Hindlimb muscle (tissue), 1 donor: ENCODE measurements at places on chromosomes 5 and 9.

GRCh38 chr5:82639393-82640144, 361.4 kb upstream of the RPS23 start:
- DNase-seq, result no peak

DNA sequence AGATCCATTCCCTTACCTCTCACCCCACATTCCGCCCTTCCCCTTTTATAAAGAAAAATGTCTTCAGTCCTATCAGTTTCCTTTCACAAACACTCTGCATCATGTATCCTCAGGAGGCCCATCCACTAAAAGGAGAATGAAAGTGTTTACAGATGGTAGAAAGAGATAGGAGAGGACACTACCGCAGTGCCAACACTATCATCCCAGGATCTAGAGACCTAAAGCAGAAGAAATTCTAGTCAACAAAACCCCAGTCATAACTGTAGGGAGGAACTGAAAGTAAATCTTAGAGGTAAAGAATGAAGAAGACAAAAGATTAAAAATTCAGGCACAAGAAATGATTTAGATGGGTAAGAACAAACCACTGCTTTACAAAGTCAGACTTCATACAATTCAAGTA, 114.1 kb downstream of the MLLT3 start:
- DNase-seq, result no peak

DNA sequence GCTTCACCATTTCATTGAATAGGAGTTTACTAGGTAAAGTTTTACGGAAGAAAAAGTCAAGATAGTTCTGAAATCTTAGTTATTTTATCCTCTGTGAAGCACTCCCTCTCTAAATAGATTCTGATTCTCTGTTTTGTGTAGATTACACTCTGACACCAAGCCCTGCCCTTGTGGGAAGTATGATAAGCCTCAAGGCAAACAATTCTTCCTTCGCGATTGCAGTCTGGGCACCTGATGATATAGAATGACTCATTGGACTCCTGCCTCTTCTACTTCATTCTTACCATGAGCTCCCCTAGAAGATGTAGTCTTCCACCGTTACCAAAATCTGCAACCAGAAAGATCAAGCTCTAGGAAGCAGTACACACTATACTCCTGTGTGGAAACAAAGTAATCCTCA, 626.9 kb upstream of the PTGER4 start:
- DNase-seq, result no peak

DNA sequence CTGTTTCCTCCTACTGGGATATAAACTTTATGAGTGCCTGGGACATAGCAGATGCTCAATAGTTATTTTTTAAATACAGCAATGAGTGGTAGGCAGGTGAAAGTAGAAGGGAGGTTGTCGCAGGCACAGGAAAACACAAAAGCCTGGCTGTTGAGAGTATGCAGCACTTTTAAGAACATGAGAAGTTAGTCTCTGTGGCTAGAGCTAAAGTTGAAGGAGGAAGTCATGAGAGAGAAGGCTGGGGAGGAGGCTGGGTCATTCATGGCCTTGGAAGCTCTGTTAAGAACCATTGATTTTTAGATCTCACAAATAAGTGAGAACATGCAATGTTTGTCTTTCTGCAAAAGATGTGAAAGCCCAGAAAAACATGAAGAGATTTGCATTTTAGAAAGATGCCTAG, 126.7 kb downstream of the PRKACG start:
- DNase-seq, result no peak

DNA sequence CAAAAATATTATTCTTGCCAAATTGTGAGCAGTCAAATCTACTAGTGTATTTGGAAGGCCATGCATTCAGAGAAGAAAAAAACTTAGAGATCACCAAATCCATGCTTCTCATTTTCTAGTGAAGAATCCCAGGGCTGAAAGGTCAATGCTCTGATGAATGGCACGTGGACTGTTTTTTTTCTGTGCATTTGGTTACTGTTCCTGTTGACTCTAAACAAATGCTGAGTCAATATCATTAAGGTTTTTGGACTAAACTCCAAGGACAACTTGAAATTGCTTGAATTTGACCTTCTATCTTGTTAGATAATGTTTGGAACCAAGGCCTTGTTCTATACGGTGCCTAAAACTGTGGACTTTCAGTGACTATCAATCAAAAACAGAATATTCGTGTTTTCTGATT, 142.2 kb downstream of the OSTF1 start:
- no peak for DNase-seq

GRCh38 chr5:26009742-26010141, 1028.6 kb downstream of the CDH9 start:
- peak; percentile 7 for DNase-seq

GRCh38 chr5:132737982-132738681, 786 bp upstream of the KIF3A start:
- no peak for DNase-seq

DNA sequence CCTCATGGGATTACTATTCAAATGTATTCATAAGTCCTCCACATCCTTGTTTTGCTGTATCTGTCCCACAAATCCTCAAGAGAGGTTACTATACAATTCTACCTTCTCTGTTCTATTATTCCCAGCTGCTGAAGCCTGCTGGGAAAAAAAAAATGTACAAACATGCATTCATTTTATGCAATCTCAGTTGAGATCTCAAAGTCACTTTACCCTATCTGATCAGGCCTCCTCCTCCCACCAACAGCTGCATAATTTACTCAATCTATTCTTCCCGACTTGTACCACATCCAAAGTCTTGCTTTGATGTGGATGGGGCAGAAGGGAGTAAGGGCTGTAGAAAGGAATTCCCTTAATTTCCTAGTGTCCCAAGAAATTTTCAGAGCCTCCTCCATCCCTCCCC, 28.6 kb downstream of the PSIP1 start:
- no peak for DNase-seq

GRCh38 chr9:81268048-81268447, 421.3 kb downstream of the TLE1 start:
- no peak for DNase-seq

DNA sequence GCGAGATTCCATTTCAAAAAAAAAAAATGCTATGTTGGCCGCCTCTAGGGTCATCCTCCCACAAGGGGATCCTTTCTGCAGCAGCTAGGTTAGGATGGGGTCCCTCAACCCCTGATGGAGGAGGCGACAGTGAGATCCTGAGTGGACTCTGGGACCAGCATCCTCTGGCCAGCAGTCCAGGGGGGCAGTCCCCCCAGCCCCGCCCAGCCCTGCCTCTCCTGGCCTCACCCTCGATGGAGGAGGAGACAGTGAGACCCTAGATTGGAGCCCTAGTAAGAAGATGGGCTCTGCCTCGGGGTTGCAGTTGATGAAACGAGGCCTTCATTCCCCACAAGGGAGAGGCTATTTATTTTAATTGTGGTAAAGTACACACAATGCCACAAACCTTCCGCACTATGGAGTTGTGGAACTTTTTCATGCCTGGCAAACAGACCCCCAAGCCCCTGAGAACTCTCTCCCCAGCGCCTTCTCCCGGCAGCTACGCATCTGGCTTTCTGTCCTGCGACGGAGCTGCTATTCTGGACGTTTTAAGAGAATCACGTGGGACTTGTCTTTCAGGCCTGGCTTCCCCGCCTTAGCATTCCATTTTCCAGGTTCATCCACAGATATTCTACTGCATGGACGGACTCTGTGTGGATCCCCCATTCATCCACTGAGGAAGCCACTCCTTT, 15.8 kb downstream of the VAV2 start:
- DNase-seq, result no peak

DNA sequence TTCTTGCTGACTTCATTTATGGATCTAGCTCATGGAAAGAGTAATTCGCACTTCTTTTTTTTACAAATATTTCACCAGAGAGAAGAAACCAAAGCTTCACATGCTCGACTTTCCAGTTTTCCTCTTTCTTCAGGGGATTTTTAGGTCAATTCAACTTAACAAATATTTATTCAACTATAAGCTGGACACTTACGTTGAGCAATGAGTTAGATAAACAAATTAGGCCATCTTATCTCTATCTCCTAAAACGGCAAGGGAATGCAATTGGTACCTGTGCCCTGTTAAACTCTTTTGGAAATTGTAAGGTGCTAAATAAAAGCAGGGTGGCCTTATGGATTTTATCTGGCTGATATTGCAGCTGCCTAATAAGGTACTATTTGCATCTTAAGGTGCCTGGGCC, 145.1 kb upstream of the RAI14 start:
- no peak for DNase-seq

DNA sequence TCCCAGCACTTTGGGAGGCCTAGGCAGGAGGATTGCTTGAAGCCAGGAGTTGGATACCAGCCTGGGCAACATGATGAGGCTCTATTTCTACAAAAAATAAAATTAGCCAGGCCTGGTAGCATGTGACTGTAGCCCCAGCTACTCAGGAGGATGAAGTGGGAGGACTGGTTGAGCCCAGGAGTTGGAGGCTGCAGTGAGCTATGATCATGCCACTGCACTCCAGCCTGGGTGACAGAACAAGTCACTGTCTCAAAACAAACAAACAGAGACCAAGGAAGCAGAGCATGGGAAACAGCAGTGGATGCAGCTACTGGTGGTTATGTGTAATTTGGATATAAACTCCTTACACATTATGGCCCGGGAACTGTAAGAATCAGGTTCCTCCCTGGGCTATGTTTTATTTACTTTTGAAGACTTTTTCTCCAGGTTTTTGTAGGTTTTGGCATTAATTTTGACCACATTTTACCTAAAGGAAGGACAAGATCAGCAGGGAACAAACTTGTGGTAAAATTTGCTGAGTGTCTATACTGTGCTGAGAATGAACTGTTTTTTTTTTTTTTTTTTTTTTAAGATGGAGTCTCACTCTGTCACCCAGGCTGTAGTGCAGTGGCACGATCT, 8.3 kb downstream of the KIF2A start:
- DNase-seq, result no peak

- DNase-seq, result no peak
These were observed 41.7 kb downstream of the NFX1 start for GRCh38 chr9:33332011-33332410.

DNA sequence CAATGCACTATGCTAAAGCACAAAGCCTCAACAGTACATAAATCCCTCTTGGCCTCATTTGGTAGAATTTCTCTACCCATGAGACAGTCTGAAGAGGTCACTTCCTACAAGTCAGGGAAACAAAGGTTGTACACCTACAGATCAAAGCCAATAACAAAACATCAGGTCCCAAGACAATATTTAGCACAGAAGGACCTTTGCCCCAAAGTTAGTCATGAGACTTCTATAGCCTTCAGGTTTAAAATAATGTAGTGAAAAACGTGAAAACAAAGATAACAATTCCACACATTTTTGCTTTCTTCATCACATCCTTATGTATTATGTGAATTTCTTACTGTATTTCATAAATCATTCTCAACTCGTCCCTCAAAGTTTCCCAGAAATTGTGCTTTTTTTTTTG, 15.8 kb downstream of the AFF4 start:
- DNase-seq, result no peak

GRCh38 chr5:58872670-58873273, 289.9 kb downstream of the RAB3C start:
- DNase-seq, result no peak

- DNase-seq, result no peak
These were observed 36.5 kb downstream of the KIF2A start for GRCh38 chr5:62342476-62342837.

DNA sequence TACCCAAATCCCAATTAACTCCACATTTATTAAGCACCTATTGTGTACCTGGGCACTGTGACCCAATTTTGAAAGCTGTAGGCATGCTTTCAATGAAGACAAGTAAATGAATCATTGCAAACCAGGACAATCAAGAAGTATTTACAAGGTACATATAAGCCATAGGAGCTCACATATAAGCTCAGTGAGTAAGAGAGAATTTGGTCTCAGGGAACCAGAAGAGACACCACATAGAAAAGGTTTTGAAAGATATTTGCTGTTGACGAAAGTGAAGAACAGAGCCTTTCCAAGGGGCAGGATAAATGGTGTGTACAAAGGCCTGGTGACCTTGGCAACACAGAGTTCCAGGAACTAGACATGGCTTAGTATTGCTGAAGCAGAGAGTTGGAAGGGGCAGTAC, 187.6 kb downstream of the CD180 start:
- DNase-seq, result no peak

GRCh38 chr9:23934291-23934906, 108.4 kb upstream of the ELAVL2 start:
- no peak for DNase-seq

DNA sequence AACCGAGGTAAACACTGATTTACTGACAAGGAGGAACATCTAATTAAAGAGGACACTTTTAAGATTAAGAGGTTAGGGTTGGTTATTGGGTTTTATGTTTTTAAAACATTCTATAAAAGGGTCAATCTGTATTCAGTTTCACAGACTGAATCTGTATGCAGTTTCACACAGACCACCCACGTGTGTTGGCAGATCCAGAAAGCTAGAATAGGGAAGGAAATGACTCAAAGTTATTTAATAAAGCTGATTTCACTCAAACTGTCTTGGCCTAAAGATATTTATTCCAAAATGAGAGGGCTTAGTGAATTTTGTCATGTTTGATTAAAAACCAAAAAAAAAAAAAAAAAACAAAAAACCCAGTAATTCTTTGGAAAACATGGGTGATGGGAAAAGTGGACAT, 140.2 kb downstream of the SLC24A2 start:
- DNase-seq, result no peak

DNA sequence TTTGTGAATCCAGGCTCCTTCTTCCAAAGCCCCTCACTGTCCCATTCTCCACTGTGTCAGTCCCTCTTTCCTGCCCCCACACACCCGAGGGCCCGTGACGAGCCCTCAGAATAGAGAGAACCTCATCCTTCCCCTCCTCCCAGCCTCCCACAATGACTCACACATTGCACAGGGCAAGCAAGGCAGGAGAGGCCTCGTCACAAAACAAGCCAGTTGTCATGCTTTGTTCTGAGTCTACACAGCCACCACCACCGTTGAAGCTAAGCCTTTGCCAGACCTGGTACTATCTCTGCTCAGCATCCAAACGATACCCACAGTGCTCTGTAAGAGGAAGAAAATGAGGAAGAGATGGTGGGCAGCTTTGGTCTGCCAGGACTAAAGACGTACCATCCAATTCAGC, 142.2 kb upstream of the ZNF366 start:
- no peak for DNase-seq

GRCh38 chr9:128723352-128723865, 518 bp downstream of the ZDHHC12 start:
- no peak for DNase-seq

DNA sequence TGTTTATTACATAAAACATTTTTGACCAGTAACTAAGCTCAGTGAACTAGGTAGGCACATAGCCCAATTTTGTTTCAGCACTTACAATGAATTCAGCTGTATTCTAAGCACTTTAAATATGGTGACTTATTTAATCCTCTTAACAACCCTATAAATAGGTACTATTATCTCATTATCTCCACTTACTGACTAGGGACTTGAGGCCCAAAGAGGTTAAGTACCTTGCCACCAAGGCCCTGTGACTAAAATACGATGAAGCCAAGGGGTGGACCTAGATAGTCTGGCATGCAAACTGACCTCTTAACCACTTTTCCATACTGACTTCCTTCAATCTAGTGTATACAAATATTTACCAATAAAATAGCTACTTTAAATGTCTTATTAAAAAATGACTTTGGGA, 266.4 kb downstream of the ZNF608 start:
- no peak for DNase-seq

- DNase-seq, result no peak
These were observed 422.4 kb downstream of the IRX1 start for GRCh38 chr5:4018007-4018406.

GRCh38 chr9:1875251-1875851, 139.8 kb upstream of the SMARCA2 start:
- DNase-seq, result no peak
